ENCODE measurements at places on chromosomes 1 and 21.

DNA sequence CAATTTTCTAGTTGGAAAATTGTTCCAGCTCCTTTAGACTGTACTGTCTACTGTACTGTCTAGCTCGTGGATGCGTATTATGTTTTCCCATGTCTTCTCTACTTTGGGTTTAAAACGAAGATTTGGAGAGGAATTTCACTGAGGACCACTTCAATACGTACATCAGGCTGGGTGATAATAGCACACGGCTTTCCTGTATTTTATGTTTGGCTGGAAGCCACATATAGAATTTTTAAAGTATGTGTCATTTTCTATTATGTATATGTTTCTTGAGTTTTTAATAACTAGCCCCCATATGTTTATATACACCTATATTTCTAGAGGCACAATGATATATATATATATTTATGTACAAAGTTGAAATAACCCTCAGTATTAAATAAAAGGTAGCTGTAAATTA is 226.4 kb downstream of the GREM2 start:
- no peak for DNase-seq

DNA sequence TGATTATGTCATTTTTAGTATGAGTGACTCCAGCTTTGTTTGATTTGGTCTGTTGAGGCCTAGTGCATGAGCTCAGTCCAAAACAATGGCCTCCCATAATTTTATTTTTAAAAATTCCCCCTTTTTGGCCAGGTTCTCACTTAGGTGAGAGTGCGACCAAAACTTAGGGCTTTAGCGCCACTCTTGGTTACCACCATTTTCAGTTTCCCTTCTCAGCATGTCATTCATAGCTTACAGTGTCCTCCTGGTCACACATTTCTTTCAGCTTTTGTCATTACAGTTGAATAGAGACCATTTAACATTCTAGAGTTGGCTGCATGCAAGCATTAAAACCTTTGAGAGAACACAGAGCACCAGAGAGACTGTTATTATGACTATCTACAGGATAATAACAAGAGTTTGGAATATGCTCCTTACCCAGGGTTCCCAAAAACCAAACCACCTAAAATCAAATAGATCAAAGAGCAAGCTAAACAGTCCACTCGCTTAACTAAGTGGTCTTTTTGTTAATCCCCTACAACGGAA is 85.4 kb downstream of the TLR5 start:
- DNase-seq, result no peak

DNA sequence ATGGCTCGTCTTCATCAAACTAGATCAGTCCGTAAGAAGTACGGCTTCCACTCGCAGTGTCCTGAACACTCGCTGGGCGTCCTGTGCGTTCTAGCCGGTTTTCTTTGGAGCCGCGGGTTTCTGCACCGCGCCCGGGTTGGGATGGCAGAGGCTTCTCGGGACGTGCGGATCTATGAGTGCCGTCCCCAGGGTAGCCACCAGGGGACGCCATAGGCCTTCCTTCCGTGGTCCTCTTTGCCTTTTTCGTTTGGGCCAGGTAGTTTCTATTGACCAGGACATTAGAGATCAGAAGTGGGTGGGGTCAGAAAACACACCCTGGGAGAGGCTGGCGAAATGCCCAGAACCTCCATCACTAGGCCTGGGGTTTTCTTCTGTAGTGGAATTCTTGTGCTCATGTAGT is 273.8 kb downstream of the FAM72C start:
- no peak for DNase-seq

DNA sequence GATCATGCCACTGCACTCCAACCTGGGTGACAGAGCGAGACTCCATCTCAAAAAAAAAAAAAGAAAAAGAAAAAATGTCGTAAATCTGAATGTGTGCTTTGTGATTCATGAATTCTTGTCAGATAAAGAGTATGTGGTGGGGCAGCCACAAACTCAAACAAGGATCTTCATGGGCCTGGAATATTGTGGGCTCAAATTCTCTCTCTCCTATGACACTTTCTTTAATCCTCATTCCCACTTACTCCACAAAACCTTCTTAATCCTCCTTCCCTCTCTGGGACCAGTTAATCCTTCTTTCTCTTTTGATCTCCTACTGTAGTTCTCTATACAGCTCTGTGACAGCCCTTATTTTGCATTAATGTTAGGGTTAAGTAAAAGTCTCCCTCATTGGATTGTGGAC is 112.3 kb downstream of the AK5 start:
- no peak for DNase-seq

DNA sequence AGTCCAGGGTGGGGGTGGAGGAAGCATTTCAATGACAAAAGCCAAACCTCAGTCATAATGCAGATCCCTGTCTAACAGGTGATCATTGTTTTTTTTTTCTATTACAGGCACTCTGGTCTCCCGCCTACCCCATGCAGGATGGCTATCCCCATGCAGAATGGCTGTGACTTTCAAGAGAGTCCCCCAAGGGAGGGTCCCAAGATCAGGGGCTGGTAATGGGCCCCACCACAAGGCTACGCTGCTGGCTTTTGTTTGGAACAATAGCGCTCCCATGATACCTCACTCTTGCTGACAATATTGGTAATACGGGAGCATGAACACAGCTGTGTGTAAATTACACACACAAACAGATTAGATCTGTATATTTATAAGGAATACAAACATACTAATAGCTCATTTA is 119.4 kb downstream of the SLC45A1 start:
- no peak for DNase-seq

DNA sequence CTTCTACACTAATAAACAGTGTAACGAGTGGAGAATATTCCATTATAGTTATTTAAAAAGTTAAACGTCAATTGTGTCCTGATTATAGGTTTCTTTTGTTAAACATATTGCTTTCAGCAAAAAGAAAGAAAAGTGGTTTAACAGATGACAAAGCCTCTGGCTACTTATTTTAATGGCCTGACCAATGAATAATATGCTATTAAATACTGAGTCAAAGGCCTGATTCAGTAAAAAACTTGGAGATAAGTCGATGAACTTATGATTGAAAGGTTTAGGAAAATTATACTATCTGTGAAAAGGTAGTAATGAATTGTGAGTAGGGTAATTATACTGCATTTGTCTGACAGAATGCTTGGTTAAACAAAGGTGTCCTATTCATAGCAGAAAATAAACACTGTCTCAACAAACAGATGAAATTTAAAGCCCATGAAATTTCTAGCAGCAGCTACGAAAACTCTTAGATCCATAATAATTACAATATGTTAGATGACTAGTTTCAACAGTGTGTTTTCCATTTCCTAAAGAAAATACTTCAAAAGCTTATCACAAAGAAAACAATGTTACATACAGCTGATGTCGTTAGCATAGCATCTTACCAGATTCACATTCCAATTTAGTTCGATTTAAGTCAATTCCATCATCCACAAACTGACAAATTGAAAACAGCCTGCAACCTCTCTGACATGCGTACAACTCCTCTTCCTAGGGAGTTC is 6.2 kb downstream of the TMEM59 start:
- DNase-seq, result no peak

DNA sequence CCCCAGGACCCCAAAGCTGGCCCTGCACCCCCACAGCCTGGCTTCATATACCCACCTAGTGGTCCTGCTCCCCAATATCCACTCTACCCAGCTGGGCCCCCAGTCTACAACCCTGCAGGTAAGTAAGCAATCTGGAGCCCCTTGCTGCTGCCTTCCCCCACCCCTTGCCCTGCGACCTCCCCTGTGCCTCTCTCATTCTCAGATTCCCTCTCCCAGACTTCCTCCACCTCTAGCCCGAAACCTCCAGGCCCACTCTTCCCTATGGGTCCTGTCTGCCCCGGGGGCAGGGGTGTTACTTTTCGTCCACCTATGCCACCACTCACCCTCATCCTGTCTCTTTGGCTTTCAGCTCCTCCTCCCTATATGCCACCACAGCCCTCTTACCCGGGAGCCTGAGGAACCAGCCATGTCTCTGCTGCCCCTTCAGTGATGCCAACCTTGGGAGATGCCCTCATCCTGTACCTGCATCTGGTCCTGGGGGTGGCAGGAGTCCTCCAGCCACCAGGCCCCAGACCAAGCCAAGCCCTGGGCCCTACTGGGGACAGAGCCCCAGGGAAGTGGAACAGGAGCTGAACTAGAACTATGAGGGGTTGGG is 2.9 kb downstream of the SHISA4 start:
- no peak for DNase-seq

GRCh38 chr1:19376428-19377372 is 64.6 kb downstream of the SLC66A1 start:
- DNase-seq, result no peak

DNA sequence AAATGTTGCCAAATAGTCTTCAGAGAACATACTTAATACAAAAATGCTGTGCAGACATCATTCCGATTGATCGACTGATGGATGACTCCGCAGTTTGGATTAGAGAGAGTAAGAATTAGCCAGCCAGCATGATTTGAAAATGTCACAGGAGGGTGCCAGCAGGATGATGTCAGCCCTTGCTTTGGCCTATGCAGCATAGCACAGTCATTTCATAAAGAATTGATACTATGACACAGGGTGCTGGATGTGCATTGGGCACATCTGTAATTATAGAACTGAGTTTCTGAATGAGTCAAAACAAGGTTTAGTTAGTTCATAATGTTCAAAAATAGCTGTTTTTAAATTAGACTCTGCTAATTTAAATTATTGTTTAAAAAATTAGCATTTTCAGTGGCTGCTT is 21.6 kb upstream of the TRAF5 start:
- DNase-seq, result no peak

Data from activated T-cell treated with anti-CD3 and anti-CD28 coated beads for 24 hours (primary cell).